Amniotic stem cell (primary cell): ENCODE measurements at places on chromosomes 16 and 17.
A peak's percentile ranks its signal among the peaks of the same experiment; 100 is the strongest.

DNA sequence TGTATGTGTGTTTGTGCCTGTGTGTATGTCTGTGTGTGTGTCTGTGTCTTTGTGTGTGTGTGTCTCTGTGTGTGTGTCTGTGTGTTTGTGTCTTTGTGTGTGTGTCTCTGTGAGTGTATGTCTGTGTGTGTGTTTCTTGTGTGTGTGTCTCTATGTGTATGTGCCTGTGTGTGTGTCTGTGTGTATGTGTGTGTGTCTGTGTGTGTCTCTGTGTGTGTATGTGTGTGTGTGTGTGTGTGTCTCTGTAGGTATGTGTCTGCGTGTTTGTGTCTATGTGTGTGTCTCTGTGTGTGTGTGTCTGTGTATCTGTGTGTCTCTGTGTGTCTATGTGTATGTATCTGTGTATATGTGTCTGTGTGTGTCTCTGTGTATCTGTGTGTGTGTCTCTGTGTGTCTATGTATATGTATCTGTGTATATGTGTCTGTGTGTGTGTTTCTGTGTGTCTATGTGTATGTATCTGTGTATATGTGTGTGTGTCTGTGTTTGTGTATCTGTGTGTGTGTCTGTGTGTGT lies 70.2 kb downstream of the USP43 start:
- no peak for DNase-seq

- DNase-seq = no peak
Measured at GRCh38 chr17:27379888-27380533, 76.2 kb upstream of the KSR1 start.

DNA sequence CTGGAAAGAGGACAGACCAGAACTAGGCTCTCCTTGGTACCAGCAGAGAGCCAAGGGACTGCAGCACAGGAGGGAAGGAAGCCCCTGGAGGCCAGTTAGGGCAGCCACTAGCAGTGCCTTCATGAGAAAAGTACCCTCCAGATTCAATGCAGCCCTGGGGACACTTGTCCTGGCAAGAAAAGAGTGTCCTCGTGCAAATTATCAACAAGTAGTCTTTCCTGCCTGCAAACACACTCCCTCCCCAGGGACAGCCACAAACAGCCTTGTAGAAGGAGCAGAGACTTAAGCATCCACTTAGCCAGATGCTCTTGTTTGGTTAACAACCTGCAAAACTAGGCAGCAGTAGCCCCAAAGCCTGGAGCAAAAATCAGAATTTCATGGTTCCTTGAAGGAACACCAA lies 24.3 kb downstream of the CENPV start:
- DNase-seq = no peak

- no peak for DNase-seq
Measured at GRCh38 chr17:9162275-9162985, 141.1 kb downstream of the NTN1 start.

GRCh38 chr16:5354645-5355044 lies 257.1 kb upstream of the EEF2KMT start:
- DNase-seq = no peak

- DNase-seq = no peak
Measured at GRCh38 chr16:70781800-70782199, 19.2 kb downstream of the VAC14 start.

- DNase-seq = no peak
Measured at GRCh38 chr16:1788095-1788707, 5.3 kb downstream of the IGFALS start.

- DNase-seq = no peak
Measured at GRCh38 chr17:49899588-49899987, 51.7 kb upstream of the TAC4 start.

- DNase-seq = no peak
Measured at GRCh38 chr17:9912121-9913099, 7.3 kb upstream of the RCVRN start.

GRCh38 chr17:68711858-68712257 lies 110.7 kb upstream of the FAM20A start:
- DNase-seq = no peak

- no peak for DNase-seq
Measured at GRCh38 chr16:86918637-86919036, 340.3 kb downstream of the FOXL1 start.

DNA sequence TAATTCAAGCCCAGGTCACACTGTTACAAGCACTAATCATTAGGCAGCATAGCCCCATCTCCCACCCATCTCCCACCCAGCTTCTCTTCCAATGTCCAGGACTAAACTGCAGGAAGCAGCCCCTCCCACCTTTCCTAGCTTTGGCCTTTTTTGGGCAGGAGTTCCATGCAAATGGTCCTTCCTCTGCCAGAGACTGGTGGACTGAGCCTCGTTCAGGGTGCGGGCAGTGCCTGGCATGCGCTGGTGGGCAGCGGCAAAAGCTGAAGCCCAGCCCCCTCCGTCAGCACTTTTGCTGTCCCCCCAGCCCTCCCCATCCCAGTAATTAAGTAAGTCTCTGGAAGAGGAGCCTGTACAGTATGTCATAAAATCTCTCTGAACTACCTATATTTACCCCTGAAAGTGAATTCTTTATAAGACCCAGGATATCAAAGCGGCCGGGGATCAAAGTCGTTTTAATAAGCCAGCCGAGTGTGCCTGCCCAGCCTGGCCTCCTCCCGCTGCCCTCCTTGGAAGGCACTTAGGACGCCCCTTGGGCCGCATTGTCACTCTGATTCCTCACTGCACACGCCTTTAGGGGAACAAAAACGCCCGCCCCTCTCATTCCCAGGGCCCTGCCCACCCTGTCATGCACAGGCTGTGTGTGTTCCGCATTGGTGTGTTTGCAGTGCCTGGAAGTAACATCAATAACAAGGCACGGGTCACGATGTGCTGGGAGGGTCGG lies 109.9 kb downstream of the IRX5 start:
- no peak for DNase-seq

DNA sequence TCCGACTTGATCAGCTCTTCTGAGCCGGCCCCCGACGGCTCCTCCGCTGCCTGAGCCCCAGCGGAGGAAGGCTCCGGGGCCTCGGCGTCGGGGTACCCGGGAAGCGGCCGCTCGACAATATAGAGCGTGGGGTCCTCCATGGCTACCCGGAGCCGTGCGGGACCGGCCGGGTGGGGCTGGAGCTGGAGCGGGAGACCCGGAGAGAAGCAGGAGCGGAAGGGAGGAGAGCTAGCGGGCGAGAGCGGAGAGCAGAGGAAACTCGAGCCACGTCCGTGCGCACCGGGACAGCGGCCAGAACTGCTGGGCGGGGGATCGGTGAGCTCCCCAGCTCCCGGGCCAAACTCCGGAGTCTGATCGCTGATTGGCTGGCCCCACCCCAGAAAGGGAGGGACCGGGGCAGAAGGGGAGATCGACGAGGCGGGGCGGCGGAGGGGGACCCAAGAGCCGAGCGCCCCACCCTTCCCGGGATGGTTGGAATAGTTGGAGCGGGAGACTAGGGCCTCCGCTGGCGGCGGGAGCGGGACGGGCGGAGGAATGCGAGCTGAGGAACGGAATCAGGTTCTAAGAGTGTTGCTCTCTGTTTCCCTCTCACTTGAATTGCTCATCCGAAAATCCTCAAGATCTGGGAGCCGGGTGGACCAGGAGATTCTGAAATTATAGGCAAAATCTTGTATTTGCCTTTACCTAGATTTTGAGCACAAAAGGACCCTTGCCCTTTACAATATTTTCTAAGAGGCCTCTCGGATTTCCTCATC lies at the start of gene CAVIN1:
Gene CAVIN1, minus strand, starts transcription at position 299 of the 755 bp plus-strand sequence. Its CDS starts 159 bp downstream, at position 140.
- DNase-seq = peak; percentile 98

- DNase-seq = no peak
Measured at GRCh38 chr16:3592559-3592958, 15.4 kb upstream of the NLRC3 start.
